ENCODE measurements at places on chromosomes 3 and 15. TPM values are rescaled to one million over a fixed set of nuclear protein-coding genes. Genes with fewer than 3 reads are reported as not detected.
A peak's percentile ranks its signal among the peaks of the same experiment; 100 is the strongest.

- DNase-seq: peak; percentile 90
These were observed 41.5 kb upstream of the MFGE8 start for GRCh38 chr15:88954431-88955277.

- no peak for DNase-seq
These were observed 627 bp downstream of the ACAD11 start for GRCh38 chr3:132659000-132659364.

GRCh38 chr15:100940767-100941379 is 21.7 kb downstream of the LRRK1 start:
- no peak for DNase-seq

DNA sequence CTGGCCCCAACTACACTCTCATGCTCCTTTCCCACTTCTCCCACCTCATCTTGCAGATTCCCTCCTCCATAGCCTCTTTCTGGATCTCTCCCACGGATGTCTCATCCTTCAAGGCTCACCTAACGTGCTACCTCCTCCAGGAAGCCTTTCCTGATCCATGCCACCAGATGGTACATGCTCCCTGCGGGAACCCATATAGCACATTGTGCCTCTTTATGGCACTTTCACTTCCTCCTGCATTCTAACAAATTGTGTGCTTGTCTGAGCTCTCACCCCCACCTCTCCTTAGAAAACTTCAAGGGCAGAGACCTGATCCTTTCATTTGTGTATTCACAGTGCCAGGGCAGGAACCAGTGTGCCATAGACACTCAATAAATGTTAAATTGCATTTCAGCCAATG is 63.0 kb downstream of the HES1 start:
- DNase-seq: no peak

DNA sequence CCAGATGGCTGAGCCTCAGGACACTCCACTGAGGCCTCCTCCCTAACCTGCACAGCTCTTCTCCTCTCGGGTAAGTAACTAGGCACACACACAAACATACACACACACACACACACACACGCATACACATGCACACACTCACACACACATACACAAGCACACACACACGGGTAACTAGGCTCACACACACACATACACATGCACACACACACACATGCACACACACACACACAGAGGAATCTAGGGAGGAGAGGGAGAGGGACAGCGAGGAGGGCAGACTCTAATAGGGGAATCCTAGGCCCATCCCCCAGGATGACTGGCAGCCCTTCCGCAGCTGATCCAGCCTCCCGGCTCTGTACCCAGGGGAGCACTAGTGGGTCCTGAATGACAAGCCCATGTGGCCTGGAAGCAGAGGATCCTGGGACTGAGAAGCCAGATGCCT is 177.4 kb upstream of the LINGO1 start:
- DNase-seq: peak; percentile 21

DNA sequence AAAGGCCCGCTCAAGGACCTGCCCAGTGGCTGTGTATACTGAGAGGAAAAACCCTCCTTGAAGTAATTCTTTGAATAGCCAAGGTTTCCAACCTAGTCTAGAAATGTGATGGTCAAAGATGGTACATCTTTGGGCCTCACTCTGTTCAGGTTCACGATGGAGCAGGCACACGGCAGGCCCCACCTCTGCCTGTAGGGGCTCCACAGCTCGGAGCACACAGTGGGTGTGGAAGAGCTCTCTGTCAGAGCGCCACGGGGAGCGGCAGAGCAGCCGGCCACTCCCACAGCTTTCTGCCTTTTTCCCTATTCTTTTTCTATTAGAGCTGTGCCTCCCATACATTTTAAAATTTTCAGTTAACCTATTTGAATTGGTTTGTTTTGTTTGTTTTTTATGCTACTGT is 89.5 kb downstream of the CTNNB1 start:
- DNase-seq: no peak

- no peak for DNase-seq
These were observed 479 bp upstream of the CLDN1 start for GRCh38 chr3:190322604-190323245.

GRCh38 chr3:62837145-62837787 is 38.0 kb downstream of the CADPS start:
- DNase-seq: no peak

DNA sequence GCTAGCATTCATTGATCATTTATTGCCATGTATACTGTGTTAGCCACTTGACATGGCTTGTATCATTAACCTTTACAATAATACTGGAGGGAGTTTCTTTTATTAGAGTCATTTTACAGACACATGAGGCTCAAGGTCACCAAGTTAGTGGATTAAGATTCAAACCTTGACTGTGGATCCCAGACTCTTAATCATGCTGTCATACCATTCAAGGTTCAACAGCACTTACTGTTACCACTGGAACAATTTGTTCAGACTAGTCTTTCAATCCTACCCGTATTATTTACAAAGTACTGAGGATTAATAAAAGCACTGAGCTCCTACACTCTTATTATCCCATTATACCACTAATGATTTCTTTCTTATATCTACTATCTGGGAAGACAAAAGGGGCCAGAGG is 1.2 kb downstream of the COX17 start:
- DNase-seq: no peak

DNA sequence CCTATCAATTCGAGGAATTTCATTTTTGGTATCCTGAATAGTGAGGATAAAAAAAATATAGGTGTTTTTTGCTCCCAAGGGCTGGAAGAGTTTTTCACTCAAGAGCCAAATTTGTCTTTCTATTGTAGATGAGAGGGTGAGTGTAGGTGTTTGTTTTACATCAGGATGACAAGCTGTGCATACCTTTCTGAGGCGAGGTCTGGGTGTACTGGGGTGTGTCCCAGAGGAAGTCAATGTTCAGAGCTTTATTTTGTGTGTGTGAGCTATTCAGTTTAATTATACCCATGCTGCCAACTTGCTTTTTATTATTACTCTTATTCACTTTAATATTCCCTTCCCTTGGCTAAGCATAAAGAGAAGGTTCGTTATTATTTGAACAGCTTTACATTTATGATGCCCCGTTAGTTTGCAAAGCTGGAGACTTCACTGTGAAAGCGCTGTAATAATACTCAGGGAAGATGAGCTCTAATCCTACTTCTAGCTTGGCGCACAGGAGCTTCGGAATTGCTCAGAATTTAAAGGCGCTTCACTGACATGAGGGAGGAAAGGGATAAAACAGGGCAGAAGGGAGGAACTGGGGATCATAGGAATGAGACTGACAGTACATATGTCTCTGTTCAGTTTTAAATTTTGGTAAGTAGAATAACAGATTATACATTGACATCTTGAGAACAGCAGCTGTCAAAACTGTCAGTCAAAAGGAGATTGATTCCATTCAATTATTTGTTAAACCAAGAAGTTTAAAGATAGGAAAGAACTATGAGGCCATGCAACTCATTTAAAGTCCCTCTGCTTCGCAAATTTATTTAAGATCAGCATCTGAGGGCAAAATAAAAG is 117.7 kb upstream of the TP63 start:
- no peak for DNase-seq

WDR76 gene
- 1.5 TPM for polyA plus RNA-seq

HYAL1 gene
- polyA plus RNA-seq: 4.3 TPM

RTP1 gene
- not detected for polyA plus RNA-seq

P2RY1 gene
- 2.5 TPM for polyA plus RNA-seq

GHSR gene
- not detected for polyA plus RNA-seq

ST6GAL1 gene
- 62.9 TPM for polyA plus RNA-seq

LINGO1 gene
- polyA plus RNA-seq: 75.4 TPM

All from cardiac muscle cell (in vitro differentiated cells and primary cell).